Heart left ventricle (tissue), 16 donors: ENCODE measurements at places on chromosomes 7 and 10. TPM values are rescaled to one million over a fixed set of nuclear protein-coding genes. Genes with fewer than 3 reads are reported as not detected.

DNA sequence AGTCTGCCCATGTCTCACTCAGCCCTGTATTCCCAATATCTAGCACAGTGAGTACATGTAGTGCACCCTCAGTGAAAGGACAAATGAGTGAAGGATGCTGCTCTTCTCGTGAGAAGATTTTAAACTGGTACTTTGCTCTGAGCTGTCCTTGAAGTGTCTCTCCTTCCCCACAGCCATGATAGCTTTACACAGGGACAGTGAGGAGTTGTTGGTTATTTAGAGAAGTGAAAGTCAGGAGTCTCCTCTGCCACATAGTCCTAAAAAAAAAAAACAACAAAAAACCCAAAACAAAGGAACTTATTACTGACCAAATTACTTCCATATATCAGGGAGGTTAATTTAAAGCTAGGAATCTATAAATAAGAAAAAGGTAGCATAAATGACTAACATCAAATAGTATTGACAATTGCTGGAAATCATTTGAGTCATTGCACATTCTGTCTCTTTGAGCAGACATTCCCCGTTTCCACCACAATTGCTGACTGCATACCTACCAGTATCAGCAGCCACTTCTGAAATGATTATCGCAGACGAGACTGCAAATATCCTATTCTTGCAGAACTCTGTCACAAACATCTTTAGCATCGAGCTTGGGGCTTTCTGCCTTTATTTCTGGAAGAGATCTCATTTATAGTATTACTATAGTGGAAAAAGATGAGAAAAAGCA is 202.1 kb downstream of the PTEN start:
- no peak for DNase-seq

DNA sequence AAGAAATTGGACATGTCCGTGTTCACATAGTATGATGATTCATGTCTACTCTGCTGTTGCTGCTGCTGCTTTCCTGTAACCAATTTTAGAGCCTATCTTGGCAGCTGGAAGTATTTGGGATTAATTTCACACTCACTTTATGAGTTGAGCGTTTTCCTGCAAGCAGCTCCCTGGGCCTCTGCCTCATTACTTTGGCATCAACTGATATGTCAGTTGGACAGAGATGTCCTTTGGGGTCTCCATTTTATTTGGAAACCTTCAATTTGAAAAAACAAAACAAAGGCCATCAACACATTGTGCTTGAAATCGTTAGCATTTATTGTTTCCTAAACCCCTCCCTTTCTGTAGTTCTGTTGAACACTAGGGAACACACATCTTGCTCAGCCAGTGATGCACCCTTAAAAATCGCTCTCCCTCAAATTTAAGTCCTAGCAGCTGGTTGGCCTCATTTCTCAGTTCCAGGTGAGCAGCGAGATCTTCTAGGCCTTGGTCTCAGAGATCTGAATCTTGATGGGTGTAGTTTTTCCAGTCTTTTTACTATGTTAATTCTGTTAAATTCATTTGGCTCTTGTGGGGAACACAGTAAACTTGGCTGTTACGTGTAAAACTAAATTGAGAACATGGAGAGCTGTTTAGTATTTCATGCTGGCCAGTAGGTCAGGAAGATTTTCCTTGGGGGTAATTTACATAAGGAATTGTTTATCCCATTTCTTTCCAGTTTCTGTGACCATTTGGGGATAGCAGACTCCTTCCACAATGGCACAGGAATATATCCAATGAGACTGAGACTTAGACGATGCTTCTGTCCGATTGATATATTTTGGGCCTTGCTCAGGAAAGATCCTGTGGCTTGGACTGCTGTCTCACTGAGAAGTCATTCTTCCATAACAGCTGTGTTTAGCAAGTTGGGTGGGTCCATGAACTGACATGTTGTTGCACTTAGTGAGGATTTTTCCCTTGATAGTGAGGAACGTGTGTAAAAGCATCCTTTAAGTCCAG is 371.6 kb downstream of the BBS9 start:
- DNase-seq: no peak

The CLIP2 gene
- polyA plus RNA-seq: 9.6 TPM

GRCh38 chr7:158395349-158395748 is 192.3 kb downstream of the PTPRN2 start:
- DNase-seq: no peak

DNA sequence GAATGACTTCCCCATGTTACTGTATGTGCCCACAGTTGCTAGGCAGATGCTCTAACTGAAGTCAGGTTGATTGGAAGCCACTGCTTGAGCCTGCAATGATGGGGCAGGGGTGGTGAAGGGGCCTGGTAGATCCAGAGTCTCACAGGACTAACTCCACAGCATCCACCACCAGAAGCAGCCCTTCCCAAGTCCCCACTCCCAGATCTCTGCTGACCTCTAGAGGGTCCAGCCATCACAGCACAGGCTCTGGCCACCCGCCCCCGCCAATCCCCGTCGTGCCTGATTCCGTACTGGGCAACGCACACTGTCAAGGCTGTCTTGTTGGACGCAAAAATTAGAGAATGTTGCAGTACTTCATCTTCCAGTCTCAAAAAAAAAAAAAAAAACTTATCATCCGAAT is 136.8 kb upstream of the PDE1C start:
- DNase-seq: peak; percentile 35

- peak; percentile 21 for DNase-seq
These were observed 109.0 kb downstream of the INPP5A start for GRCh38 chr10:132646443-132647097.

- DNase-seq: no peak
These were observed 45.1 kb upstream of the GSAP start for GRCh38 chr7:77461246-77461645.

DNA sequence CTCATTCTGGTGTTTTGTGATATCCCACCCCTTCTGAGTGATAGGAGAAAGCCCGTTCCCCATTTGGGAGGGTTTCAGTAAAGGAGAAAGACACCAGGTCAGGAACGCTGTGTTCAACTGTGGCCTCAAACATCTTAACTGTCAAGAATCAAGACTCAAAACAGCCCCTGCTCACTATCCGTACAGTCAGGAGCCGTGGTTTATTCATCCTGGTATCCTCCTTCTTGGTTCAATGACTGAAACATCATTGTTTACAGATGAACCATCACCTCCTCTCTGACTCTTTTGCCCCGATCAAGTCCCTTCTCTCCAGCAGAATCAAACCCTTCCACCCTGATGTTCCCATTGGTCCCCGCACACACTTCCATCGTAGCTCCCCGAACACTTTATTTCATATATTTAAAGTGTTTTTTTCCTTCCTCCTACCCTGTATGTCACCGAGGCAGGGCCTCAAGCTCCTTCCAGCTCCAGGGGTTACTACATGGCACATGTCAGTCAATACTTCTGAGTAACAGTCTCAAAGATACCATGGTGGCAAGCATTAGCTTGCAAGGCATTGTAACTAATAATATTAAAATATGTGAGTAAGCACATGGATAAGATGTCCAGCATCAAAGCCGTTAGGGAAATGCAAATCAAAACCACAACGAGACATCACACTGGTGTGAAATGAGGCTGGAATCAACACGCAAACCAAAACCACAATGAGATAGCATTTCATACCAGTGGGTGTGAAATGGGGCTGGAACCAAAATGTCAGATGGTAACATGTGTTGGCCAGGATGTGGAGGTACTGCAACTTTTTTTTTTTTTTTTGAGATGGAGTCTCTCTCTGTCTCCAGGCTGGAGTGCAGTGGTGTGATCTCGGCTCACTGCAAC is 124.7 kb upstream of the C1QL3 start:
- no peak for DNase-seq

DNA sequence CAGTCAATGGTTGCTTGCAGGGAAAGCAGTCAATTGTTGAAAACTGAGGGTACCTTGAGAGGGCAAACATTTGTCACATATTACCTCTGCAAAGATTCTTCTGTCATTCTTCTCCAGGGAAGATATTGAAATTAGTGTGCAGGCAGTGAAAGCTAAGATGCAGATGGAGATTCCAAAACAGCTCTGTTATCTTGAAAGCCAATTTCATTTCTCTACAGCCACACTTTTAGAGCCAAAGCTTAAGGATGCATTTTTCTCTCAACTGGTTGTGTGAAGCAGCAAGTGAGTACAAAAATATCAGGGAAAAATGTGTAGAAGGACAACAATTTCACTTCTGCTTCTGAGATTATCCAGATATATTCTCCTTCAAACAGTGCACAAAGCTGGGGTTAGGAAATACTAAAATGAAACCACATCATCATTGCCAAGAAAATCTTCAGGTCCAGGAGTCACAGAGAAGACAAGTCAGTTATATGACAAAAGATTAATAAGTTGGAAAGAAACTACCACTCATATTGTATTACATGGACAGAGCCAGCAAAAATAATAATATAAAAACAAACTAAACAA is 16.3 kb downstream of the SGMS1 start:
- no peak for DNase-seq

- peak; percentile 53 for DNase-seq
These were observed 91.0 kb downstream of the CUBN start for GRCh38 chr10:17038627-17039026.

- DNase-seq: no peak
These were observed 1.0 kb upstream of the CYP2W1 start for GRCh38 chr7:981793-982510.

The DLX6 gene
- not detected for polyA plus RNA-seq

The ANKRD61 gene
- polyA plus RNA-seq: not detected

The CNNM1 gene
- polyA plus RNA-seq: 0.08 TPM

The SAMD9L gene
- polyA plus RNA-seq: 2.7 TPM

DNA sequence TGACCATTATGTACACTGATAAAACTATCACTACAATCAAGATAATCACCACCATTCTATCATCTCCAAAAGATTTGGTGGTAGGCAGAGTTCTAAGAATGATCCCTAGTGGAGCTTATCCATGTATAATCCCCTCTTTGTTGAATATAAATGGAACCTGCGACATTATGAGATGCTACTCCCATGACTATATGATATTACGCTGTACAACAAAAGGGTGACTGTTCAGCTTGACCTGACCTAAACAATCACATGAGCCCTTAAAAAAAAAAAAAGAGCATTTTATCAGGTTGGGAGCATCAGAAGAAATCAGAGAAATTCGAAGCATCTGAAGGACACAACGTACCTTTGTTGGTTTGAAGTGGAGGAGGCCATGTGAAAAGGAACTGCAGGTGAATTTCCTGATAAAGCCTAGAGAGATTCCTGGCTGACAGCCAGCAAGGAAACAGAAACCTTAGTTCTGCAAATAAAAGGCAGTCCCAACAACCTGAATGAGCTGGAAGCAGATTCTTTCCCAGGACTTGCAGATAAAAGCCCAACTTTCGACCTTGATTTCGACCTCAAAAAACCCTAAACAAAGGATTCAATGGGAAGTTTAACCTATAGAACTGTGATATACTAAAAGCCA is 270.7 kb downstream of the ADRA2A start:
- DNase-seq: no peak

- no peak for DNase-seq
These were observed 108.9 kb downstream of the RNLS start for GRCh38 chr10:88473989-88474883.

The CFAP69 gene
- 1.0 TPM for polyA plus RNA-seq

GRCh38 chr10:1368842-1369171 is 312.6 kb downstream of the WDR37 start:
- no peak for DNase-seq

DNA sequence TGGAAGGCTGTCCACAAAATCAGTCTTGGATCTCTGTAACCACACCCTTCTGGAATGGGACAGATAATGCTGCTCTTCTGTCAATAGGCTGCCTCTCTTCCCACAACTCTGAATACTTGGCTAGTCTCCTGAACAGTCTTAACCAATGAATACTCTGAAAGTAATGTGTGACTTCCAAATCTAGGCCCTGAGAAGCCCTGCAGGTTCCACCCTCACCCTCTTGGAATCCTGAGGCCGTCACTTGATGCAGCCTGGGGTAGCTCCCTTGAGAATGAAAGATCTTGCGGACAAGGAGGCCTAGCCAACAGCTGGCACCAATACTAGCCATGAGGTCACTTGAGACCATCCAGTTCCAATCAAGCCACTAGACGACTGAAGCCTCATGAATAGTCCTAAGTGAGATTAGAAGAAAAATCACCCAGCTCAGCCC is 109.2 kb downstream of the ARHGAP12 start:
- DNase-seq: no peak

The TMEM176B gene
- polyA plus RNA-seq: 18.9 TPM

GRCh38 chr10:6065835-6066234 is 3.7 kb upstream of the IL2RA start:
- DNase-seq: no peak

DNA sequence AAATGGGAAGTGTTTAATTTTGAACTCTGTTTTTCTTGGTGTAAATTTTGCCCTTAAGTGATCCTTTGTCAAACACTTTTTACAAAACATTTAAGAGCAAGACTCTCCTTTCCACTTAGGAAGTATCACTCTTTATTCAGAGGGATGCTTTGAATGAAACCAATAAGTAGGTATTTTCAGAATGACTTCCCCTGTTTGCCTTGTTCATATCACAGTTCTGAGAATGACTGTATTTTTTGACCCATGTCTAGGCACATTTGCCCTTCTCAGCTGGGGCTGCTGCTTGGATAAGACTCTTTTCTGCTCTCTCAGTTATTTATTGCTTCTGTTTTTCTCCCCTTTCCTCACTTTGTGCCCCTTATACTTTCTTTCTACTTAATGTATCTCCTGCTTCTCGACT is 98.2 kb downstream of the CCNY start:
- DNase-seq: no peak
